ENCODE measurements at places on chromosomes 16 and 17.
A peak's percentile ranks its signal among the peaks of the same experiment; 100 is the strongest.

DNA sequence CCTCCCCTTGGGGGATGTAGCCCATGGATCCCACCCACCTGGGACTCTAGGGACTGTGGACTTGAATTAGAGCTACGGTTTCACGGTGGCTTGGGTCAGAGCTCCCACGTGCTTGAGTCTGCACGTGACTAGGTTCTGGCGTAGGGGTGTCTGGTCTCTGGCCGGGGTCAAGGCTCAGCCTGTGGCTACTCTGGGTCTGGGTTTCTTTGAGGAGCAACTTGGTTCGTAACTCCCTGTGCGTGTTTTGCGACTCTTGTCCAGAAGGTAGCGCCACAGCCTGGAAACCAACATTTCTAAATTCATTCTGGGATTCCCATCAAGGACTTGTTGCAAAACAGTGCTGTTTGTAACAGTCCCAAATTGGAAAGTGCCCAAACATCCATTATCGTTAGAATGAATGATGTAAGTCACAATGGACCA is 470 bp upstream of the GGT6 start:
- no peak for DNase-seq

DNA sequence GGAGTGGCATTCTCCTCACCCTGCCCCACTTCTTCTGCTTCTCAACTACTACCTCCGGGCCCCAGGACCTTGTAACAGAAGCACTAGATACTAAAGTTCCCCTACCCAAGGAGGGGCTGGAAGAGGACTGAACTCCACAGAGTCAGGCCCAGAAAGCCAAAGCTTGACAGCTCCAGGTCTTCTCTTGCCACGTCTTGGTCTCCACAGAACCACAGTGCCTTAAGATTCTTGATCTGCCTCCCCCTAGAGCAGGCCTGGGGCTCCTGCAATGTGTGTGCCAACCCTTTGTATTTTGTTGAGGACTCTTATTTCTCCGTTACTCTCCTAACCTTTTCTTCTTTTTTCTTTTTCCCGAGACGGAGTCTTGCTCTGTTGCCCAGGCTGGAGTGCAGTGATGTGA is 4.0 kb downstream of the SLC16A13 start:
- no peak for DNase-seq

GRCh38 chr16:12017558-12017957 is 41.0 kb downstream of the SNX29 start:
- no peak for DNase-seq

DNA sequence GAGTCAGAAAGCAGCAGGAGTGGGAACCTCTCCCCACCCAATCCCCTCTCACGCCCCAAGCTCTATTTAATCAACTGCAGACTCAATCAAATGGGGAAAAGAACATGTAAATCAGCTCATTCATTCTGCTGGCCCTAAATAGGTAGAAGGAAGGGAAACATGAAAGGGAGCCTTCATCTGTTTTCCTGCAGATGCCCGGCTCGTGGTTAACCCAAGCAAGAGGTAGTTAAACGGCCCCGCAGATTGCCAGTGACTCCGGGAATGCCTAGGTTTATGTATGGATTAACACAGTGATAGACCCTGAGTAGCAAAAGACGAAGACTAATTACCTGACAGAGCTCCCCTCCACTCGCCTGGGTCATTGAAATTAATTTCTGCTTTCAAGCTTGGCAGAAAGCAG is 542.0 kb downstream of the WWOX start:
- DNase-seq: no peak

GRCh38 chr17:80129006-80129565 is 17.8 kb downstream of the EIF4A3 start:
- DNase-seq: no peak

DNA sequence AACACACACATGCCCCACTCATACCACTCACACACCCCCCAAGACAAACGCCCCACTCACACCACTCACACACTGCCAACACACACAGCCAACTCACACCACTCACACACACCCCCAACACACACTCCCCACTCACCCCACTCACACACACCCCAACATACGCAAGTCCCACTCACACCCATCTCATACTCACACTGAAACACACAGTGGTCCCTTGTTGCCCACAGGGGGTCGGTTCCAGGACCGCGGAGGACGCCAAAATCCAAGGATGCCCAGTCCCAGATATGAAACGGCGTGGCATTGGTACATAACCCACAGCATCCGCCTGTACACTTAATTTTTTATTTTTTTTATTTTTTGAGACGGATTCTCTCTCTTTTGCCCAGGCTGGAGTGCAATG is 20.9 kb downstream of the RNF213 start:
- no peak for DNase-seq

- DNase-seq: no peak
Observed at GRCh38 chr17:28226563-28227315, 92.3 kb upstream of the TMEM97 start.

DNA sequence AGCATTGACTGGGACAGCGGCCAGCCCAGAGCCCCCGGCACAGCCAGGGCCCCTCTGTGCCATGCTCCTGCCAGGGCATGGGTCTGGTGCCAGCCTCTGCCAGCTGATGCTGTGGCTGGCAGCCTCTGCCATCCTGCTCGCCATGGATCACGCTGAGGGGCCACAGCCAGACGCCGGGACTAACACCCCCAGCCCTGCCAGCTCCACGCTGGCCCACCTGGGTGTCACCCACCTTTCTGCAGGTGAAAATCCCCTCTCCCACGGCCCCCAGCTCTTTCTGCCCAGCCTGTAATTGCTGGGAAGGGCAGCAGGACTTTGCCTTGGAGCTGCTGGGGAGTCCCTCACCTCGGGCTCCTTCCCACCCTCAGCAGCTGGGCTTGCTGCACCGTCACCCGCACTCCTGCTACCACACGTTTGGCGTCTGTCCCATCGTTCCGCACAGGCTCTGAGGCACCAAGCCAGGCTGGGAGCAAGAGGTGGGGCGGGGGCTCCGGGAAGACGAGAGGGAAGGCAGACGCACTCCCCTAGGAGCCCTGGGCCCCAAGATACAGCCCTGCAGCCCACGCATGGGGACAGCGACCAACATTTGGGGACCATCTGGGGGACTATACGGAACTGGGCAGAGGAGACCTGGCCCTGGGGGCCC is 42.0 kb upstream of the ACSF3 start:
- no peak for DNase-seq

DNA sequence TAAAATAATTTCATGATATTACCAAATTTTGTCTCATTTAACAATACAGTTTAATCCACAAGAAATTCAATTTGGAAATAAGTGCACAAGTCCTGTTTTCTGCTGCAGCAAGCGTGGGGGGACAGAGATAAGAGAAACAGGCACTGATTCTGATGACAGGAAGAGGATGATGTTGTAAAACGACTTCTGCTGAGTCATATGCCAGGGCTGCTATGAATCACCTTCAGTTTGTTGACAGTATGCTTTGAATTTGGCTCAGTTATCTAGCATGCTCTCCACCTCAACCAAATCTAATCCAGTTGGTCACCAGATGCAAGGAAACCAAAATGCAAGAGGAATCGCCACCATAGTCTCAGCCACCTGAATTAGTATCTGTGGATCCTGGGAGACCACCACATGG is 244.1 kb upstream of the MON1B start:
- DNase-seq: no peak

- no peak for DNase-seq
Observed at GRCh38 chr16:80788027-80788426, 16.4 kb downstream of the CDYL2 start.

GRCh38 chr17:31308372-31309334 is 5.2 kb downstream of the EVI2B start:
- DNase-seq: no peak

- no peak for DNase-seq
Observed at GRCh38 chr17:79034931-79035485, 11.0 kb downstream of the C1QTNF1 start.

- no peak for DNase-seq
Observed at GRCh38 chr17:9900784-9901183, 4.3 kb downstream of the RCVRN start.

- no peak for DNase-seq
Observed at GRCh38 chr16:67518676-67519075, 10.0 kb upstream of the RIPOR1 start.

DNA sequence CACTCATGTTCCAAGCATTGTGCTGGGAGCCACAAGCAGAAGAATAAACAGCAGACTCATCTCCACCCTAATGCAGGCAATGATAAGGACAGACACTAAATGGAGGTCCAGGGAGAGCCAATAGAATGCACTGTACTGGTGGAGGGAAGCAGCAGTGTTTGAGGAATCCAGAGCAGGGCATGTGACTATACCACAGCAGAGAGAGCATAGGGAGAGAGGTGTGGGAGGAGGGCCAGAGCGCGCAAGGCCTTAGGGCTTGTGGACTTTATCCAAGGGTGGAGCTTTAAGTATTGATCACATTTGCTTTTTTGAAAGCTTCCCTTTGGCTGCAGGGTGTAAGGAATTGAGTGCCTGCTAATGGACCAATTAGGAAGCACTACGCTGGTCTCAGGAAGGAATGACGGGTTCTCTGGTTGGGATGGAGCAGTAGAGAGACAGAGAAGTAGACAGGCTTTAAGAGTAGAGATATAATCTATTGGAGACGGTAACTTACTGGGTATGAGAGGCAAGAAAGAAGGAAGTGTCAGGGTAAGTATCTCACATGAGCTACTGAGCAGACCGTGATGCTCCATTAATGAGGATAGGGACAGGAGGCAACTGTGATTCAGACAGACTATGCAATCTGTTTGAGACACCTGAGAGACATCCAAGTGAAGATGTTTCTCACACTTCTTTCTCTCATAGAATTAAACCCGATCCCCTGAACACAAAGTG is 82.2 kb downstream of the MYO1D start:
- no peak for DNase-seq

DNA sequence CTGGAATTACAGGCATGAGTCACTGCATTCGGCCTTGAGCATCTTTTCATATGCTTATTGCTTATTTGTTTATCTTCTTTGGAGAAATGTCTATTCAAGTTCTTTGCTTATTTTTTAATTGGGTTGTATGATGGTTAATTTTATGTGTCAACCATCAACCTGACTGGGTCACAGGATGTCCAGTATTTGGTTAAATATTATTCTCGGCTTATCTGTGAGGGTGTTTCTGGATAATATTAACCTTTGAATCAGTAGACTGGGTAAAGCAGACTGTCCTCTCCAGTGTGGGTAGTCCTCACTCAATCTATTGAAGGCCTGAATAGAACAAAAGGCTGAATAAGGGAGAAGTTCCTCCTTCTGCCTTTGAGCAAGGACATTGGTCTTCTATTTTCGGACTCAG is 142.0 kb downstream of the SSH2 start:
- DNase-seq: no peak

DNA sequence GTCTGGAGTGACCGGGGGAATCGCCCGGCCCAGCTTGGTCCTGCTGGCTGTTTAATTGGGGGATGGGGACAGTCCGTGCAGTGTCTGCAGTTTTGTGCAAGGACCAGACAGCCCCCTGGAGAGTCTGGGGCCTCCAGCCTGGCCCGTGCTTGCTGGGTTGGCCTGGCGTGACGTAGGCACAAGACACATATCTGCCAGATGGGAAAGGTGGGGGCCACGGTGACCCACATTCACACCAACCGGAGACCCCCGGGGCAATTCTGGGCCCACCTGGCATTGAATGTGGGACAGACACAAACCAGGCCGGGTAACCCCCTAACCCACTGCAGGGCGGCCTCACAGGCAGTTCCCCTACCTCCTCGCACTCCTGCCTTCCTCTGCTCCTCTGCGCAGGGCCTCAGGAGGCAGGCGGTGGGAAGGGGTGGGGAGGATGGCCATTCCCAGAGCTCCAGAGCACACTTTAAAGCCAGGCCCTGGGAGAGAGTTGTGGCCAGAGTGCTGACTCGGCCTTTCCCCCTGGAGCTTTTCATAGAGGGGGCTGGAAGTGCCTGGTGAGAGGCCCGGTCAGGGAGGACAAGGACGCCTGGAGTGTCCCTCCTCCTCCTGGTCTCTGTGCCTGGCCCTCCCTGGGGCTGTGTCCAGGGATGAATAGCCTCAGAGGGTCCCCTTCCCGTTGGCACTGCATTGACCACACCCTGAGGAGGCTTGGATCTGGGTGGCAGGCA is 1.5 kb downstream of the MRC2 start:
- DNase-seq: no peak

DNA sequence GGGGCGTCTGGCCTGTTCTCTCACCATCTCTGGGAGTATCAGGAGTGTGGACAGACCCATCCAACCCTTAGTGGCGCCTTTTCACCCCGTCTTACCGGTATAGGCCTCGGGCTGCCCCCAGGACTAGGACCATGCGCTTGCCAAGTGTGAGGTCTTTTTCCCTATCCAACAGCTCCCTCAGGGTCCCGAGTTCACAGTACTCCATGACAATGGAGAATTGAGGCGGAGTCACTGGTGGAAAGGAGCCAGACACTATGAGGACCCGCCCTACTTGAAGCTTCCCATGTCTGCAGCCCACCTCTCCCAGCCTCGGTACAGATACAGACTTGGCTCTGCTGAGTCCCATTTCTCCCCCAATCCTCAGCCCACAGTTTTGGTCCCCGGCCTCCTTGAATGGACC is 15.9 kb upstream of the RFWD3 start:
- no peak for DNase-seq

DNA sequence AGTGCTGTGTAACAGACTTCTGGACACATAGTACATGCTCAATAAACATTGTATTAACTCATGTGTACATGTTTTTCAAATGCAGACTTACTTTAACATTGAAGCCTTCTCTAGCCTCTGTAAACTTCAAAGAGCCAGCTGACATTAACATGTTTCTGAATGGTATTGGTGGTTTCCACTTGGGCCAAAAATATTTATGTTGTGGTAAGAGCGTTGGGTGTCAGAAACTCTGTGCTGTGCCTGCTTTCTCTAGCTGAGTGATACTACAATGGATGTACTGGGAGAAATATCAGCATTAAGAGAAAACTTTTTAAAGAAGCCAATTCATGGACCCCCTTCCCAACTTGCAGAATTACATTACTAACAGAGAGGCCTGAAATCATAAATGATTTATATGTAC is 1951.7 kb downstream of the TP53TG3F start:
- no peak for DNase-seq

DNA sequence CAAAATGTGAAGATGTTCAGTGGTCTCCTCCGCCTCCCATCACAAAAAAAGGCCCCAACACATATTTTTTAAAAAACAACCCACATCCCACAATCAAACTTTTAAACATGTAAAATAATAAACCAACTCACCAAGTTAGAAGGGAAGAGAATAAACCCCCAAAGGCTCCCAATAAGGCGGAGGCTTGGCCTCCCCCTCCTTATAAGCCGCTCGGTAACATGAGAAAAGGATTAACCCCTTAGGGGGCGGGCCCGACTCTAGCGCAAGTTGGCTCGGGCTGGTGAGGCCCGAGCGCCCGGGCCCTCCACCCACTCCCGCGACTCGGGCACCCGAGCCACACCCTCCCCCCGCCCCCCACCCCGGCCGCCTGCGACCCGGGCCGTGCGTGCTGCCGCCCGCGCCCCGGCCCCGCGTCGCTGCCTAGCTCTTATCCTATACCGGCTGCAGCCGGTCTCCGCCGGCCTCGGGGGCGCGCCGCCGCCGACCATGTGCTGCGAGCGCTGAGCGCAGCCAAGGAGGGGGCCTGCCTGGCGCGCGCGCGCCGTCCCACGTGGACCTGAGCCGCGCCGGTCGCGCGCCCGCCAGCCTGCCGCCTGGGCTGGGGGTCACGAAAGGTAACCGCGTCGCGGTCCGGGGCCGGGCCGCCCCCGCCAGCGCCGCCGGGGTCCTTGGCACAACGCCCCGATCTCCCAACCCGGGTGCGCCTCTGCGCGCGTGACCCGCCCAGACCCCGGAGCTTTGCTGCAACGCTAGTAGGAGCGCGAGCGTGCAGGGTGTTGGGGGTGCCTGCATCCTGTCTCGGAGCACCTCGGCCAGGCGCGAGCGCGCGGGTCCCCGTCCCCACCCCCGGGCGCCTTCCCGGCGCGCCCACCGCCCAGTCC is at the start of the genes ARSG and SLC16A6:
Gene ARSG, plus strand, starts transcription at position 541 of the 881 bp plus-strand sequence. CDS start 15,999 bp downstream, outside the sequence.
Gene SLC16A6, minus strand, starts transcription at position 173 of the 881 bp plus-strand sequence. CDS start 12,807 bp downstream, outside the sequence.
- DNase-seq: peak; percentile 20
